NCI-H1417 (cell line): ENCODE measurements at places on chromosomes 5 and 9.

- DNase-seq: no peak
Measured at GRCh38 chr5:171498166-171498565, 78.7 kb downstream of the FGF18 start.

DNA sequence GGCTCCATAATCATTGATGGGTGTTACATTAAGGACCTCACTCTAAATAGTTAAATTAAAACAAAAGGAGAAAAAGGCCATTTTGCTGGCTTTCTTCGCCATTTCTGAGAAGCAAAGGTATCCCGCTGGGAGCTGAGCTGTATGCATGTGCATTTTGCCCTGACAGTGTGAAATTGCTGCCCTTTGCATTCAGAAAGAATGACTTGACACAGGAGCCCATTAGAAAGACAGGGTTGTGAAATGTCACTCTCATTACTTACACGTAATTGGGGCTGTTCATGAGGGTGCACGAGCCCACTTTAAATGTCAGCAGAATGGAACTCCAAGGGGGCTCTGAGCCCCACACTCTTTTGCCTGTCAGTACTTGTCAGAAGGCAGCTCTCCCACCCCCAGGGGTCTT, 85.0 kb downstream of the SEMA4D start:
- DNase-seq: no peak

GRCh38 chr9:113648048-113648447, 184.5 kb downstream of the RGS3 start:
- DNase-seq: no peak

- DNase-seq: no peak
Measured at GRCh38 chr5:1435369-1435768, 9.9 kb downstream of the SLC6A3 start.

DNA sequence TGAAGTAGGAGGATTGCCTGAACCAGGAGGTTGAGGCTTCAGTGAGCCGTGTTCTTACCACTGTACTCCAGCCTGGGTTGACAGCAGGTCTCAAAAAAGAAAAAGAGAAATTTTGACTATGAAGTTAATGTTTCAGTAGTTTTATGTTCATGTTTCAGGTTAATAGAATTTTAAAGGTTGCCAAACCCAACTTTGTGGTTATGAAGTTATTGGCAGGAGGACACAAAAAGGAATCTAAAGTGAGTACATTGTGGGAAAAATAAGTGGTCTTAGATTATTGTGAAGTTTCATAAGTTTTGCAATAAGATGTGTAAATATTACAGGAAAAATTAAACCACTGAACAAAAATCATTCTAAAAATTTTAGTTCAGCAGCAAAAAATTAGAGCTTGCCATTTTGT, 78.6 kb downstream of the GOLM1 start:
- no peak for DNase-seq

DNA sequence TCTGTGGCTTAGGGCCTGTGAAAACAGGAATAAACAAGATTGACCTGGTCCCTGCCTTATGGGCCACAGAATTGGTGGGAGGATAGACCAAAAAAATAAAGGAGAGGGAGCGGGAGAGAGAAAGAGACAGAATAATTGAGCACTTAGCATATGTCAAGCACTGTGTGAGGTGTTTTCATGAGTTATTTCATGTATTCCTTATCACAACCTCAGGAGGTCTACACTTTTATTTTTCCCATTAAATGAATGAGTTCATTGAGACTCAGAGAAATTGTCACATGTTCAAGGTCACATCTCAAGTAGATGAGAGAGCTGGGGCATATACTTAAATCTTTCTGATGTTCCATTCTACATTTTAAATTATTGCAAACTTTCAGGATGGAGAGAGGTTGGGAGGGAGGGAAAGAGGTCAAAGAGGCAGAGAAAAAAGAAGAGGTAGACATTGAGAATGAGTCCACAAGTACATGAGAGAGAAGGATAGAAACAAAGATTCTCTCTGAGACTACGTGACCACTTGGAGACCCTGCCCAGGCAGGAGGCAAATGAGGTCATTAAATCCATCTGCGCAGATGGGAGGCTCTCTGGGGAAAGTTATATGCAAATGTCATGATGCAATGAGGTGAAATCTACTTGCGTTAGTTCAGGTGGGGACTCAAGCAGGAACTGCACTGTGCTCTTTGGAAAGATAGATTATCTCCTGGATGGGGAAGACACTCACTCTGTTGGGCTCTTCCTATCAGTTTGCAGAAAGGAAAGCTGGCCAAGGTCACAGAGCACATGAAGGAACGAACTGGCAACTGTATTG, 241.5 kb downstream of the PAPPA start:
- DNase-seq: no peak
